Activated naive CD8-positive, alpha-beta T cell treated with anti-CD3 and anti-CD28 coated beads, Interleukin-2, amount 50 U/mL, for 16 hours (primary cell): ENCODE measurements at places on chromosomes 4 and X.

DNA sequence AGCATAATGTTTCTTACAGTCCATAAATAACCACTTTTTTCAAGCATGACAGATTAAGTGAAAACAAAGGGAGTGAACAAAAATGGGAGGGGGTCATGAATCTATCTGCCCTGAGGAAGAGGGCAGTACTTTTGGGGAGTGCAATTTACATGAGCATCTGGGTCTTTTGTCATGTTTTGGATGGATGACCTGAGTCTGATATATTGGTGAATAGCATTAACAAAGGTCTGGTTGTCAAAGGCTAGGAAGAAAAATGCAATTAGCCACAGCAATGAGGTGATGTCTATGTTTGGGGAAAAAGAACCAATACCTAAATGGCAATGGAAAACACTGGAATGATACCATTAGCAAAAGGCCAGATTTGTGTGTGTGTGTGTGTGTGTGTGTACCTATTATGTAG, 15.1 kb upstream of the MAD2L1 start:
- DNase-seq, result no peak

GRCh38 chrX:10190367-10190766, 33.6 kb downstream of the CLCN4 start:
- no peak for DNase-seq

GRCh38 chr4:67922697-67923096, 38.9 kb upstream of the TMPRSS11D start:
- no peak for DNase-seq

- no peak for DNase-seq
These were observed 97.2 kb upstream of the ADRA2C start for GRCh38 chr4:3668825-3669552.

GRCh38 chr4:150765216-150765615, 183.3 kb downstream of the MAB21L2 start:
- no peak for DNase-seq

- no peak for DNase-seq
These were observed 139.7 kb downstream of the INPP4B start for GRCh38 chr4:142706381-142706780.

GRCh38 chr4:11470438-11471045, 41.8 kb upstream of the HS3ST1 start:
- DNase-seq, result no peak

GRCh38 chrX:102849396-102849795, 87.7 kb upstream of the RAB40AL start:
- no peak for DNase-seq

DNA sequence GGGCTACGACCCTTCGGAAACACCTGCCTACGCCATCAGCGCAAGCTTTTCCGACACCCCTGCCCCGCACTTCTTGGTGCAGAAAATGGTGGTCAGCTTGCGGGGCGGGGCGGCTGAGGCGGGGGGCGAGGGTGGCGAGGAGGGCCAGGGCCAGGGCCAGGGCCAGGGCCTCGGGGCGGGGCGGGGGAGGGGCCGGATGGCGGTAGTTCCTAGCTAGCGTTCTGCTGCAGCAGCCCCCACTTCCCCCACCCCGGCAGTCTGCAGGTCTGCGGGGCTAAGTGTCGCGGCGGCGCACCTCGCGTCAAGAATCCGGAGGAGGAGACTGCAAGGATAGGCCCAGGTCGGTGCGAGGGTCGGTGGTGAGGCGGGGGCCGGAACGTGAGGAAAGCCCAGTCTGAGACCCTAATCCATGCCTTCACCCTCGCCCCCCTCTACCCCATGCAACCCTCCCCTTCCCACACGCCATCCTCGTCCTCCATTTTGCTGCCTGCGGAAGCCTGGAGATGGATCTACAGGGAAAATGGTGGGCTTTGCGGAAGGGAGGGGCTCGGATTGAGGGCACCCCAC, 600 bp downstream of the BEX4 start:
- DNase-seq, result peak; percentile 11

- DNase-seq, result no peak
These were observed 126.2 kb downstream of the SORBS2 start for GRCh38 chr4:185685804-185686203.

GRCh38 chrX:136731207-136731782, 49.4 kb downstream of the ARHGEF6 start:
- no peak for DNase-seq

DNA sequence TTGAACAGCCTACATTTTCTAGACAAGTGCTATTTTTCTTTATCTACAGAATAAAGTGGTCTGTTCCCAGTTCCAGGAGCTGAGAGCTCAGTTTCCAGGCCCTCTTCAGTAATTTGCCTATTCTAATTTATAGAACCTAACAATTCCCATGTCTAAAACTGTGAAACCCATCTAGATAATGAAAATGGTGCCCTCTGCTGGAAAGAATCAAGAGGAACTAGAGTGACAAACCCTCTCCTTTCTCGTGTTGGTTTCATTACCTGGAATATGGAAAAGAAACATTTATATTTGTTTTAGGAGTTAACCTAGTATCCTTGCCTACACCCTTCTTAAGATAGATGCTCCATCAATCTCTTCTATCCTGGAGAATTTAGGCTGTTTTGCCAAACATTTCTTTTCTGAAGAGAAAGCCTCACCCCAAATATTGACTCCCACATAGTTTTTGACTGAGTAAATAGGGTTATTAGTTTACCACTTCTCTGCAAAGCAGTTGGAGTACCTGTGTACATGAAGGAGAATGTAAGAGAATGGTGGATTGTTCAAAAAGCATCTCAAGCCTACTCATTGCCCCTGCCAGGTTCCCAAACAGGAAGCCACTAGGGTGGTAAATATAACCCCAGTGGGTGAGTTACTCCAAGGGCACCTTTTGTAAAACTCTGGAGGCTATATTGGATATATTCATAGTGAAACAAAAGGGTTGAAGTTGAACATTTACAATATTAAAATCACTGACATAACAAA, 121.6 kb downstream of the RASL11B start:
- DNase-seq, result no peak

DNA sequence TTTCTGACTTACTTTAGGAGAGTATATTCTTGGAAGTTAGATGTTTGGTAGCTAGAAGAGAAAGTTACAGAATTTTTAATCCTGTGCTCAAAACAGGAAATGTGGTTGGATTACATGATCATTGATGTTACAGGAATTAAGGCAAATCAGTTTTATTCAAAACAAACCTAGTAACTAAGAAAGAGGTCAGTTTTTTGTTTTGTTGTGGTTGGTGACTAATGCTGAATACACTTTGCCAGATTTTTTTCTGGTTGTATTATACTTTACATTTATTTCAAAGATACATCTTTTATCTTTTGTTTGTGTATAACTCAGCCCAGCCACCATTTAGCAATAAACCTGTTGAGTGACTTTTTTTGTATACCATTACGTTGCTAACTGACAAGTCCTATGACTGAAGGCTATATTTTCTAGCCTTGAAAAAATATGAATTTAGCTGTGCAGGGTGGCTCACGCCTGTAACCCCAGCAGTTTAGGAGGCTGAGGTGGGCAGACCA, 116.7 kb downstream of the KLHL8 start:
- no peak for DNase-seq

GRCh38 chr4:55363691-55364351, 17.8 kb downstream of the SRD5A3 start:
- DNase-seq, result no peak

GRCh38 chr4:99165978-99166377, 21.9 kb upstream of the ADH4 start:
- DNase-seq, result no peak

- no peak for DNase-seq
These were observed 48.6 kb downstream of the BMPR1B start for GRCh38 chr4:94806376-94806775.

- DNase-seq, result no peak
These were observed 39.7 kb downstream of the KLHL8 start for GRCh38 chr4:87180767-87181166.
